Stimulated activated CD8-positive, alpha-beta memory T cell treated with anti-CD3 and anti-CD28 coated beads, Interleukin-4, amount 100 ng/mL, for 1 hour (primary cell): ENCODE measurements at places on chromosomes 7 and 10.

DNA sequence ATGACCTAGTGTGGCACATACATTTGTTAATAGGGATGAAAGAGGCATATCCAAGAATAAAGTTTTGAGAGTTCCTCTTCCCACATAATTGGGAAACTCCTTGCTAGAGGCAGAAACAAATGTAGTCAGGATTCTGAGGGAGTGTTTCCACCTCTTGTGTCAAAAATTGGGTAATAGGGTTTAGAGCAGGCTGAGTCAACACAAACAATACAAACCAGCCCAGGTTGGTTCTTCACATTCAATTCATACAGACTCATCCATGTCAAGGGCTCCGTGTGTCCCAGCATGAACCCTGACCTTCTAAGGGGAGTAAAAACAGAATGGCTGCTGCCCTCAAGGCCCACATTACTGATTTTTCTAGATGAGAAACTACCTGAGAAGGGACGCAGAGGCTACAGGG lies 75.3 kb downstream of the GLI3 start:
- DNase-seq, result no peak

DNA sequence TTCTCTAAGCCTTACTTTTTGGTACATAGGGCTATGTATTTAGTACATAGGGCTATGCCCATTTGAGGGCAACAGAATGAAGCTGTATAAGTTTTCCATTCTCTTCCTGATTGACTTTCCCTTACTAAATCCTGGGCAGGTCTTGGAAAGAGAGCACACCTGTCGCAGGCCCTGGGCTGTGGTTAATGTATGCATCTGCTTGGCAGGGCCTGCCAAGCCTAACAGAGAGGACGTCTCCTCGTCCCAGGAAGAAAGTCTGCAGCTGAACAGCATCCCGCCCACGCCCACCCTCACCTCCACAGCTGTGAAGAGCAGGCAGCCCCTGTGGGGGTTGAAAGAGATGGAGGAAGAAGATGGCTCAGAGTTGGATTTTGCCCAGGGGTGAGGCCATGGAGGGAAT lies 8.9 kb upstream of the PVRIG start:
- no peak for DNase-seq

- DNase-seq, result no peak
These were observed 97.4 kb downstream of the C10orf105 start for GRCh38 chr10:71622154-71622526.

GRCh38 chr10:31829776-31830175 lies 98.9 kb downstream of the ARHGAP12 start:
- DNase-seq, result no peak

- no peak for DNase-seq
These were observed 232.6 kb downstream of the USP6NL start for GRCh38 chr10:11378835-11379234.

GRCh38 chr7:127885843-127886242 lies 145.4 kb downstream of the LRRC4 start:
- DNase-seq, result no peak
